AG08395 (cell line): ENCODE measurements at places on chromosomes 5 and 9.

- peak; percentile 40 for DNase-seq
Observed at GRCh38 chr5:74240783-74241750, 399.5 kb downstream of the ENC1 start.

GRCh38 chr9:5392285-5392684 lies 45.4 kb downstream of the PLGRKT start:
- no peak for DNase-seq

DNA sequence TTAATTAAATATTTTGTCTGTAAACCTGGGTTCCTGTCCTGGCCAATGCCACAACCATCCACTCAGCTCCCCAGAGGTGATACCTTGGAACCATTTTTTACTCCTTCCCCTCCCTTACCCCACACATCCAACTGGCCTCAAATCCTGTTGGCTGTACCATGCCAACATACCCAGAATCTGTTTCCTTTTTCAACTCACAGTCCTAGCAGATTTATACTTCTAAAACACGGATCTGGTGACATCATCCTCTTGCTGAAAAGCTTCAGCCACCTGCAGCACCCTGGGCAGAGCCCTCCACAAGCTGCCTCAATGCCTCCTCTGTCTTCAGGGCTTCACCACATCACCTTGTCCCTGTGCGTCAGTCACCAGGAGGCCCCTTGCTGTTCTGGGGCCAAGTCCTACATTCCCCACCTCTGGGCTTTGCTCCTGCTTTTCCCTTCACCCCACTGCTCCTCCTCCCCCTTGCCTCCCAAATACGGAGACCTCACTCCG lies 14.9 kb downstream of the SEMA6A start:
- no peak for DNase-seq

- DNase-seq: no peak
Observed at GRCh38 chr5:56422076-56422762, 189.1 kb upstream of the ANKRD55 start.
